BE2C (cell line): ENCODE measurements at places on chromosomes 1 and 21.

GRCh38 chr1:239884796-239885195 lies 206.9 kb upstream of the FMN2 start:
- no peak for DNase-seq

DNA sequence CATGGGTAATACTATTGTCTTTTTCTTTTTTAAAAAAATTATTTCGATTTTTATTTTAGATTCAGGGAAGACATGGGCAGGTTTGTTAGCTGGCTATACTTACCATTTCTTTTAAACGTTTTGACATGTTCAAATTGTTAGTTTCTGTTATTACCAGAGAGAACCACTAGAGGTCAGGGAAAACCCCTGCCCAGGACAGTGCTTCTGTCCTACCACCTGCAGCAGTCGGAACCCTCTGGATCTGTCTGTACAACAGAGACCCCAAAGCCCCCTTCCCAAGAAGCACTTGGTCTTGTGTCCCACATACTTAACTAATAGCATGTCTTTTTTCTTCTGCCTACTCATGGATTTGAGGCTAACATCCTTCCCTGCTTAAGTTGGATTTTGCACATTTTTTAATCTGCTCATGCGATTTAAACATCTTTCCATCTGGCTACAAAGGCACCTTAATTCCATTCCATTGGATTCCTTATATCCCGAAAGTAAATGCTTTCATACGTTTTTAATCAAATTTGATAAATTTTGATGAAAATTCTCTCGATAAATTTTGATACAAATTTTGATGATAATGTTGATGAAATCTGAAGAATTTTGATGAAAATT lies 10.0 kb upstream of the C1orf115 start:
- DNase-seq: peak; percentile 26

DNA sequence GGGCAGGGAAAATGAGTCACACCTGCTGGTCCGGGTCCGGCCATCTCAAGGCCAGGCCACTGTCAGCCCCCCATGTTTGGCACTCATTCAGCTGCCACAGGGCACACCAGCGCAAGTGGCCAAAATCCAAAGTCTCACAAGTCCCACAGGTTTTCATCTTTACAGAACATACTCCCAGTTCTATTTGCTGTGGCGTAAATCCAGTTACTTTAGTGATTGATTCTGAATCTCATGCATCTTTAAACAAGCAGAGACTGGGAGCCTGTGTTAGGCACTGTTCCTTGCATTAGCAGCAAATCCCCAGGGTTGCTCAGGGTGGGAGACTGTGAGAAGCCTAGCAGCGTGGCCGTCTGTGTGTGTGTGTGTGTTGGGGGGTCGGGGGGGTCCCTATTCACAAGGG lies 1.1 kb upstream of the SLC2A5 start:
- no peak for DNase-seq

DNA sequence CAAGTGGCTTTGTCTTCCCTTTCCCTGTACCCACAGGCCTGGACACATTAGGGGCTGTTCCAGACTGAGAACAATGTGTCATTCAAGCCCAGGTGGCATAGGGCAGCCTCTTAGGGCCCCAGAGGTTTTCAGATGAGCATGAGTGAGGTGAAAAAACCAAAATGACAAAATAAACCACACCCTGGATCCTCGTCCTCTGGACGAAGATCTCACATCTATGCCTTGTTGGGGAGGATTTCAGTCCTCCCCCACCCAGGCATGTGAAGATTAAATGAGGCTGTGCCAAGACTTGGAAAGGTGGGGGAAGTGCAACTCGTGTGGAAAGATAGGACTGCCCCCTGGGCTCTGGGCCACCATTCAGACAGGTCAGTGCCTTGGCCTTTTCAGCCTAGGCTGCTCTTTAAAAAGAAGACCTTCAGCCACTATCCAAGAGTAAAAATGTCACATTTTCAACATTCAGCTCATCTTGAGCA lies 32.8 kb upstream of the IL19 start:
- no peak for DNase-seq

DNA sequence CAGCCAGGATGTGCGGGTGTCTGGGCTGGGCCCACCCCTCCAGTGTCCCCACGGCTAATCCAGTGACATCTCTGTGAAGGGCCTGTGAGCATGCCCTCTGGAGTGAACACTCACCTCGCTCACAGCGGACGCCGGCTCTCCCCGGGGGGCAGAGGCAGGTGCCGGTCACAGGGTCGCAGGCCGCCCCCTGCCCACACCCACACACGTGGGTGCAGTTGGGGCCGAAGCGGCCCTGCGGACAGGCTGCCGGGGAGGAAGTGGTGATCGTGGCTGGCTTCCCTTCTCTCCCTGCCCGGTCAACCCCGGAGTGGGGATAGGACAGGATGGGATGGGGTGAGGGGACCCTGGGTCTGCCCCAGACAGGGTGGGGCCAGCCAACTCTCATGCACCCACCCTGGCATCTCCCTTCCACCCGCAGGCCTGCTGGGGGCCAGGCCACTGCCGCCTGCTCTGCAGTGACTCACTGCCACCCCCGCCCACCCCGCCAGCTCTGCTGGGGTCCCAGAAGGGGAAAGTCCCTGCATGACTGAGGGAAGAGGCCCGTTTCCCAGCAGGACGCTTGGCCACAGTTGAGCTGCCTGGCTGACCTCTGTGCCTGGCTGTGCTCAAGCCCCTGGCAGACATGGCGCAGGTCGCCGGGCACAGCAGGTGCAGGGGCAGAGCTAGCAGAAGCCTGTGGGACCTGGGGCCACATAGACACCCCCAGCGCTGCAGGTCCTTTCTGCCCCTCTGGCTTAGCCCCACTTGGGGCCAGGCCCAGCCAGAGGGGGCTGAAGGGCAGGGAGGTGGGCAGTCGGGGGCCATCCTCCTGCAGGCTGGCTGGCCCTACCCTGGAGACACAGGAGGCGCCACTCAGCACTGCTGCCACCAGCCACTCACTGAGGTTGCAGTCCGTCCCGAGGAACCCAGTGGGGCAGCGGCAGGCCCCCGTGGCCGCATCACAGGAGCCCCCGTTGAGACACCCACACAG lies 41.6 kb downstream of the ARHGEF16 start:
- DNase-seq: no peak

DNA sequence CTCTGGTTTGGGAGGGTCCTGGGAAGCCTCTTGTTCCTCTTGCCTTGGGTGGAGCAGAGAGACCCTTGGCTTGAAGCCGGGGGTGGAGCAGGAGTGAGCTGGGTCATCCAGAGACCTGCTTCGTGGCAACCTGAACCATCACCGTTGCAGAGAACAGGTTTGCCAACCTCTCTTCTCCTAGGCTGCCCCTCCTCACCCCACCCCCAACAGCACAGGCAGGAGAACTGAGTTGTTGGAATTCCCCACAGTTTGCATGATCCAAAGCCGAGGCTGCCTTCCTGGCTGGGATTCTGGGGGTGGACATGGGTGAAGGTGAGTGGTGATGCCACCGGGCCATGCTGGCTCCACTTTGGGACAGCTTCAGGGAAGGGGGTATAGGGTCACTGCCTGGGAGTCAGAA lies 2.2 kb downstream of the WNT4 start:
- DNase-seq: no peak

GRCh38 chr1:76571248-76571647 lies 296.0 kb upstream of the ST6GALNAC5 start:
- no peak for DNase-seq

GRCh38 chr21:25967181-25967900 lies 203.2 kb downstream of the APP start:
- no peak for DNase-seq

DNA sequence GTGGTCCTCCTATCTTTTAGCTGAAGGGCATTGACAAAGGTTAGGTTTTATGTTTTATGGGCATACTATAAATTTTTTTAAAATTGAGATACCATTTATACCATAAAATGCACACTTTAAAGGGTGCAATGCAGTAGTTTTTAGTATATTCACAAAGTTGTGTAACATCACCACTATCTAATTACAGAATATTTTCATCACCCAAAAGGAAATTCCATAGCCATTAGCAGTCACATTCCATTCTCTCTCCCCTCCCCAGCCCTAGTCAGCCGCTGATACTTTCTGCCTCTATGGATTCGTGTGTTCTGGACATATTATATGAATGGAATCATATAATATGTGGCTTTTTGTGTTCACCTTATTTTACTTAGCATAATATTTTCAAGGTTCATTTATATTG lies 135.8 kb upstream of the B3GALT2 start:
- DNase-seq: no peak
